Effector CD8-positive, alpha-beta T cell (primary cell): ENCODE measurements at places on chromosomes 2 and 18.

DNA sequence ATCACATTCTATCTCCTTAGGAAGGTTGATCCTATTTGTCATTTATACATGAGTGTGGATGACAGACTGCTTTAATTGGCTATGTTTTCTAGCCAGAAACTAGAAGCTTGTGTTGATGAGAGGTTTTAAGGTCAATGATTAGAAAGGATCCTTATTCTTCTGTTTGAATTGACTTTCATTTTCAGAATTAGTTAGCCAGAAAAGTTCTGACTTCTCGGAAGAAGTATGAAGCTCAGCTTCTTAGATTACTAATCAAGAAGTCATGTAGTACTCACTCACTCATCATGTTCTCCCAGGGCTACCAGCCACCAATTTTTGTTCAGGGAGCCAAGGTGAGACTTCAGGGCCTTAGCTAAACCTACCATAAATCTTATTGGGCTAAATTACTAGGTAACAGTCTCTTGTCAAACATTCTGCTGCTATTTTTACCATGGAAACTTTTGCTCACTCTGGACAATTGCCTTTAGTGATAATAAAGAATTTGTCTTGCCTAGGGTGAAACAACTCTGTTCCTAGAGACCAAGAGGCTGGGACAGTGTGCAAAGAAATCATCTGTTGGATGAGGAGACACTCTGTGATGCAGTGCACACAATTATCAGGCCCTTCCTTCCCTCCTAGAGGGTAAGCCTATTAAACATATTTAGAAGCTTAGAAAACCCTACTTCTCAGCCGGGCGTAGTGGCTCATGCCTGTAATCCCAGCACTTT lies 111.6 kb upstream of the DNMT3A start:
- no peak for DNase-seq

DNA sequence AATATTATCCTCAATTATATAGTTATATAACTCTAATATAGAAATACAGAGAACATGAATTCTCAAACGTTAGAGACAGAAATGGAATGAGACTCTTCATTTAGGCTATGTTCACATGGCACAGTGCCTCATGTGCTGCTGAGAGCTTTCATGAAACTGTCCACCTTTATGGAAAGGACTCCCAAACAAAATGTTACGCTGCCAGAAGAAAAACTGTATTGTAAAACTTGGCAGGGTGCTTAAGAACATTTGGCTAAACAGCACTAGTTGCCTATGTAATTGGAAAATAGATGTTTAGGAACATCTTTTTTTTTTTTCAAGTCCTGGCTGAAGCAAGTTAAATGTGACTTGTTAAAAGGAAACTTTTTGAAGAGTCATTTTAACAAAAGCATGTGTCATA lies 396.0 kb downstream of the ERBB4 start:
- DNase-seq: no peak

DNA sequence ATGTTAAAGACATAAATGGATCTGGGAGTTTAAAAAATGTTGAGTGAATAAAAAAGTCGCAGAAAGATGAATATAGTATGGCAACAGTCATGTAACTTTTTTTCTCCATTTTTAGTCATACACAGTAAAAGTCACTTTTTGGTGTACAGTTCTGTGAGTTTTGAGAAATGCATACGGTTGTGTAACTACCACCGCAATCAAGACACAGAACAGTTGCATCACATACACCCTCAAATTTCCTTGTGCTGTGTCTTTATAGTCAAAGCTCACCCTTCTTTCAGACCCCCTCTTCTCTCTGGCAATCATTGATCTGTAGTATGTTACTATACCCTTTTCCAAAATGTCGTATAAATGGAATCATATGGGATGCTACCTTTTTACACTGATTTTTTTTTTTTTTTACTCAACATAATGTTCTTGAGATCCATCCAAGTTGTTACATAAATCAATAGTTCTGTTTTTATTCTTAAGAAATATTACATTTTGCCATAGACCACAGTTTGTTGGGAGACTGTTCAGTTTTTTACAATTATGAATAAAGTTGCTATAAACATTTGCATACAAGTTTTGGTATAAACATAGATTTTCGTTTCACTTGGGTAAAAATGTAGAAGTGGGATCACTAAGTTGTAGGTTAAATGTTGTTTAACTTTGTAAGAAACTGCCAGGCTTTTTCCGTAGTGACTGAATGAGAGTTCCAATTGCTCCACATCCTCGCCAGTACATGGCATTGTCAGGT lies 35.4 kb upstream of the AGFG1 start:
- DNase-seq: no peak

GRCh38 chr2:161981679-161982250 lies 92.2 kb downstream of the DPP4 start:
- no peak for DNase-seq

DNA sequence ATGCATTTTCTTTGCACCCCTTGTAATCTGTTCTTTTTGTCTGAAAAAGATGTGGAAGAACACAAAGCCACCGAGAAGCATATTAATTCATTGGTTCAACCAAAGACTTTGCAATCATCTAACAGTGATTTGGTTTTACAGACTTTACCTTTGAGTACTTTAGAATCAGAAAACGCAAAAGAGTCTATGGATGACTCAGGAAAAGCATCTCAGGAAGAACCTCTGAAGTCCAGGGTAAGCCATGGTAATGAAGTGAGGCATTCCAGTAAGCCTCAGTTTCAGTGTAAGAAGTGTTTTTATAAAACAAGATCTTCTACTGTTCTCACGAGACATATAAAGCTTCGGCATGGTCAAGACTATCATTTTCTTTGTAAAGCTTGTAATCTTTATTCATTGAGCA lies 35.2 kb downstream of the ZNF407 start:
- no peak for DNase-seq

- DNase-seq: no peak
Observed at GRCh38 chr2:216215658-216216390, 106.7 kb downstream of the XRCC5 start.

- no peak for DNase-seq
Observed at GRCh38 chr2:80329491-80329890, 24.9 kb upstream of the LRRTM1 start.
